ENCODE measurements at places on chromosomes 2 and 18.

GRCh38 chr2:61537950-61538199 is 281 bp downstream of the XPO1 start:
- no peak for DNase-seq

- no peak for DNase-seq
Measured at GRCh38 chr18:57088883-57089282, 58.0 kb upstream of the BOD1L2 start.

DNA sequence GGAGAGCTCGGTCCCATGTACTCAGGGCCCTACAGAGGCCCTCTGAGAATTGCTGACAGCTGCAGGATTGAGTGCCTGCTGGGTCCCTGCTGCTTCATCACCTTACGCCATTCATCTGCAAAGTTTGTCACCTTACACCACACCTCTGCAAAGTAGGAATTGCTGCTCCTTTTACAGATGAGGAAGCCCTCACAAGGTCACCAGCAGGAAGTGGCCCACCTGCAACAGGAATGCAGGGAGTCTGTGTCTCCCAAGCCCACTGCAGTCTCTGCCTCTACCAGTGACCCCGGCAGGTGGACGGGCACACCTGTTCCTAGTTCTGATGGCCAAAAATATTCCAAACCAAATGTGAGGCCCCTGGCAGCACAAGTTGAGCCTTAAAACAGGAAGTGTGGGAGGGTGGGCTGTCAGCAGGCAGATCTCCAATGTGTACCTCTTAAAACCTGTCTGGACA is 441.4 kb downstream of the NBAS start:
- DNase-seq, result no peak

DNA sequence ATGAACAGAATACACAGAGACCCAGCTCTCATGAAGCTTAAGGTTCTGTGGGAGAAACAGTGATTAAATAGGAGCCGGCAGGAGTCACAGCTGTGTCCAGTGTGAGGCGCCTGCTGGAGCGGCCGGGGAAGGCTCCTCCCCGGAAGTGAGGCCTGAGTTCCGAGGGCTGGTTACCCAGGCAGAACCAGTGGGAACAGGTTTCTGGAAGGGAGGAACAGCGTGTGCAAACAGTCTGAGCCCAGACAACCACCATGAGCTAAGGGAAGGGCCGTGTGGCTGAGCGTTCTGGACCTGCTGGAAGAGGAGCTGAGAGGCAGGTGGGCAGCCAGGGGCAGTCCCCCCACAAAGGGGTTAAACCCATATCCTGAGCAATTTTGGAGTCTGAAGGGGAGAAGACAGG is 26.0 kb upstream of the NPAS2 start:
- DNase-seq, result no peak

DNA sequence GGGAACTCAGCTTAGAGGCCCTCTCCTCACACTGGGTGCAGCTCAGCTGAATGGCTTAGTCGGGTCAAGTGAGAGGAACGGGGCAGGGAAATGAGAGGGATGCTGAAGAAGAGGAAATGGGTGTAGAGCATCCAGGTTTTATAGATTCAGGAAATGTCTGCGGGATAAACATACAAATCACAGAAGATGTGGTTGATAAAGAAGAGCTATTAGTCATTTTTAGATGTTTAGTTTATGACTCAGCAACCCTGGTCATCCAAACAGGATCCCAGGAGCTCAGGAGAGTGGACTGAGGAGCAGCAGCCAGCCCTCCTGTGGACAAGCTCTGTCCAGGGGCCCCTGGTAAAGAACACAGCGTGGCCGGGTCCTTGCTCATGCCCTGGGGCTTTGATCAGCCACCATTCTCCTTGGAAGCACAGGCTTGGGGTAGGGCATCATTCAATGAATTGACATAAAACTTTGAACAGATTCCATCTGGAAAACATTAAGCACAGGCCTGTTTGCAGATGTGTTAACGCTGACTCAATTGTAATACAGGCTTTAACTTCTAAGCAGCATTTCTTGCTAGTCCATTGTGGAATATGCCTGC is 83.0 kb downstream of the NPAS2 start:
- DNase-seq, result no peak

- no peak for DNase-seq
Measured at GRCh38 chr18:59570101-59570775, 127.0 kb downstream of the CCBE1 start.

- DNase-seq, result no peak
Measured at GRCh38 chr18:57951999-57952774, 91.8 kb upstream of the NEDD4L start.

GRCh38 chr2:59874971-59875755 is 678.3 kb downstream of the BCL11A start:
- no peak for DNase-seq

DNA sequence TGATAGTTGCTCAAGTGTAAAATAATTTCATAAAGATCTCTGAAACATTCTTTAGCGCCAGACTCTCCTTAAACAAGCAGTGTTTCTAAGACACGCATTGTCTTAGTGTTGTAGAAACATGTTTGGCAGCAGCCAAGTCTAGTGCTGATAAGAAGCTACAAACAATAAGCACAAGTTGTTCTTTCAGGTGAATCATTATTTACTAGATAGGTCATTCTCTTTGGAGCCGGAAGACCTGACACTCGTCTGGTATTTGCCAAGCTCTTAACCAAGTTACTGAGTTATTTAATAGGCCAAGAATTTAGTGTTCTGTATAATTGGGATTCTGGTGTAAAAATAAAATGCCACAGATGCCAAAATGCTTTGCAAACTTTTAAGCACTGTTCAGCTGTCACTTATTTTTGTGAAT is 852.1 kb downstream of the CPS1 start:
- no peak for DNase-seq

GRCh38 chr18:12308386-12309100 is 502 bp downstream of the TUBB6 start:
- DNase-seq, result no peak

All from cortex of kidney (tissue), 1 donor.